Posterior vena cava (tissue), 2 donors: ENCODE measurements at places on chromosomes 16 and 17. TPM values are rescaled to one million over a fixed set of nuclear protein-coding genes. Genes with fewer than 3 reads are reported as not detected.

DNA sequence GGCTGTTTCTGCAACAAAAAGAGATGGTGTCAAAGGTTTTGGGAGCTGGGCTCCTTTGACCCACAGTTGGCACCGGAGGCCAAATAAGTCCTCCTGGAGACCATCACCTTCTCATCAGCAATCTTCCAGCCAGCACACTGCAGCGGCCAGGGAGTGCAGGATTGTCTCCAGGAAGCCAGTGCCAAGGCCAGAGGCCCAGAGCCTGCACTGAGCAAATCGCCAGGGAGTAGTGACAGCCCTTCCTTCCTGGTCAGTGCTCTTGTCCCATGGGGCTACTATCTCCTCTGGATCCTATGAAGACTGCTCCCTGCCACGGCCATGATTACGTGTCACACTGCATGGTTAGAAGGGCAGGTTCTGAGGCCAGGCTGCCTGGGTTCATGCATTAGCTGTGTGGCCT, 134.3 kb upstream of the CRHR1 start:
- peak; percentile 24 for DNase-seq

DNA sequence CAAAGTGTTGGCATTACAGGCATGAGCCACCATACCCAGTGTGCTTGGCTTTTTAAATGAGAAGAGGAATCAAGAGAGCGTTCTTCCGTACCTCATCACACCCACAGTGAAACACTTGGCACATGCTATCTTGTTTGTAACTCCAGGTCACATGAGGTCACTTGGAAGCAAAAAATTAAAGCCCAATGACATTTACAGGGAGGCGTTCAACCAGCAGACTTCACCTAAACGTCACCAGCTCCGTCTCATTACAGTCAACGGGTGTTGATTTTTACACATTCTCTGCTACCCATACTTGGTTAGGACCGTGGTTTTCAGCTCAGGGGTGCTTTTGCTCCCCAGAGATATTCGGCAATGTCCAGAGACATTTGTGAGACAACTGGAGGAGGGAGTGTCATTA, 127.0 kb downstream of the XYLT1 start:
- no peak for DNase-seq

GRCh38 chr17:2241823-2242222, 61.8 kb downstream of the SMG6 start:
- no peak for DNase-seq

GRCh38 chr17:67531291-67531690, 154.2 kb downstream of the PITPNC1 start:
- DNase-seq: no peak

- DNase-seq: no peak
These were observed 20.5 kb upstream of the MYH10 start for GRCh38 chr17:8651013-8651412.

GRCh38 chr16:83402160-83402814, 405.5 kb upstream of the HSBP1 start:
- no peak for DNase-seq

DNA sequence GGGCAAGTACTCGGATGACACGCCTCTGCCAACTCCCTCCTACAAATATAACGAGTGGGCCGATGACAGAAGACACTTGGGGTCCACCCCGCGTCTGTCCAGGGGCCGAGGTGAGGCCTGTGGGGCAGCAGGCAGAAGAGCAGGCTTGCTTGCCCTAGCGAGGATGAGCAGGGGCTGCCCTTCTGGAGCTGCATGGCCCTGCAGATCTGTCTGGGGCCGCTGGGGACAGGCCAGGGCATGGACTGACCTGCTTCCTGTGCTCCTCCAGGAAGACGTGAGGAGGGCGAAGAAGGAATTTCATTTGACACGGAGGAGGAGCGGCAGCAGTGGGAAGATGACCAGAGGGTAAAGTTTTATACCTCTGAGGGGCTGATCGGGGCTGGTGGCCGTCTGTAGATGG, 5.3 kb downstream of the DHX38 start:
- DNase-seq: no peak

DNA sequence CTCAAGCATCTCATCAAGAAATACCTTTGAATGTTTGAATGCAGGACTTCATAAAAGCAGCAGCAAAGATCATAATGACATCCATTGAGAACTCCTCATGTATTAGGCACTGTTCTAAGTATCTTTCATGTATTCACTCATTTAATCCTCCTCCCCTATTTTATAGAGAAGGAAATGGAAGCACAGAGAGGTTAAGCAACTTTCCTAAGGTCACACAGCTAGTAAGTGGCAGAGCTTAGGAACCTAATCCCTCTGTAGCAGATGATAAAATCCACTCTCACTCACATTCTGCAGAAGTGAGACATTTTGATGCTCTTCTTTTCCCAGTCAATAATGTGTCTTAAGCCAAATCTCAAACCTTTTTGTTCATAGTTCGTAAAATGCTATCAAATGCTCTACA, 350.8 kb upstream of the C16orf82 start:
- DNase-seq: no peak

Gene CCL2
- total RNA-seq: 155 TPM

Gene TMEM98
- total RNA-seq: 42.9 TPM
